ENCODE measurements at places on chromosomes 13 and 19.

DNA sequence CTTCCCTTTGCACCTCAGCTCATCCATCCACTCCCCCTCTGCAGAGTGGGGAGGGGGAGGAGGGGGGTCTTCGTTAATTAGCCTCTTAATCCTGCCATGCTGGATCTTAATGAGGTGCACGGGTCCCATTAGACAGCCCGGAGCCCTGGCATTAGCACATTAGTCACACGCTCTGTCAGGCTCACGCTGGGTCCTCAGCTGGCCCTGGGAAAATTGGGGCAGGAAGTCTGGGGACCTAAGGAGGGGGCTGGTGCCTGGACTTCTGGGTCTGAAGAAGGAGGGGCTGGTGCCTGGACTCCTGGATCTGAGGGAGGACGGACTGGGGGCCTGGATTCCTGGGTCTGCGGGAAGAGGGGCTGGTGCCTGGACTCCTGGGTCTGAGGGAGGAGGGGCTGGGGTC lies 444 bp upstream of the NCCRP1 start:
- no peak for DNase-seq

GRCh38 chr19:16252459-16253205 lies 54.9 kb downstream of the AP1M1 start:
- no peak for DNase-seq

DNA sequence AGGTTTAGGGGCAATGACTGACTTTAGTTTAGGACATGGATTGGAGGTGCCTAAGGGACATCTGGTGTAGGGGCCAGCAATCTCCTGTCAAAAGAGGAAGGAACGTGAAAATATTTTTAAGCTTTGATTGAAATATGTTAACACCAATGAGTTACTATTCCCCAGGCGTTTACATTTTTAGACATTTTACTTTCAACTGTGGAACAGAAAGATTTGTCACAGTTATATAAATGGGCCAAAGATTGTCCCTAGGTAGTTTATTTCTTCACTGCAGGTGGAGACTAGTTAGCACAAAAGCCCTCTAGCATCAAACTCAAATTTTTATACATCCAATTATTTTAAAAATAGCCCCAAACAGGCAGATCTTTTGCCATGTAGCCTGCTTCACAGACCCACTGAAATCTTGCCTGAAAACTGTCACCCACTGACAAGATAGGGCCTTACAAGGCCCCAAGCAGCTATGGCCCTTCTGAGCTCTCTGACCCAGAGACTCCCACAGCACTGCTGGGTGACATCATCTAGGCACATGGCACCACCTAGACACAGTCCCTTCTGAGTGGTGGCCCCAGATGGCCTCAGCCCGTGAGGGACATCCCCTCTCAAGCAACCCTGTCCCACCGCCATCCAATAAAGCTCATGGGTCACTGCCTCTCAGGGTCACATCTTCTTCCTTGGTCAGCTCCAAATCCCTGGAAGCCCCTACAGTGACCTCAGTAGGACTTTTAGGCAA lies 64.8 kb upstream of the DOCK9 start:
- no peak for DNase-seq

DNA sequence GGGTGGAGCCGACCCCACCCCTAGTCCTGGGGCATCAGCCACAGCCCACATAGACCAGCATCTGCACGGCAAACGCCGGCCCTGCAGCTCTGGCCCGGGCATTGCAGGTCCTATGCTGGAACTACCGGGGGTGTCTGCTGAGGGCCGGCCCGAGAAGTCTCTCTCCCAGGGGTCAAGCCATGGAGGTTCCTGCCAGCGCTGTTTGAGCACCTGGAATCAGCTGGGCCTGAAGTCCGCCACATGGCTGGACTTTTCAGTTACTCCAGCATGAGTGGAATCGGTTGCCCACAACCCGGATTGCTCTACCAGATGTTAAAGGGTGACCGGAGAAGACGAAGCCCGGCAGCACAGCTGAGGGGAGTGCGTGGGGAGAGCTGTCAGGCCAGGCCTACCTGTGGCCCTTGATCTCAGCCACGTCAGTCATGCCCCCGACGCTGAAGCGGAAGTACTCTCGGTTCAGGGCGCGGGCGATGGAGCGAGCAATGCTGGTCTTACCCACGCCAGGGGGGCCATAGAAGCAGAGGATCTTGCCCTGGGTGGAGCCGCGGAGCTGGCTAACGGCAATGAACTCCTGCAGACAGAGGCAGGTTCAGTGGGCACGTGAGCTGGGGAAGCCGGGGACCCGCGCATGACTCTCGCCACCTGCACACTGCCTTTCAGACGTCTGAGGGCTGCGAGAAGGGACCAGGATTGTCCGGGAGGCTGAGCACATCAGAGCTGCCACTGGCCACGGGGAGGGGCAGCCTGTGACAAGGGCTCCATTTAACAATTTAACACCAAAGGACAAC lies 8.7 kb downstream of the RPL36 start:
- DNase-seq = no peak

DNA sequence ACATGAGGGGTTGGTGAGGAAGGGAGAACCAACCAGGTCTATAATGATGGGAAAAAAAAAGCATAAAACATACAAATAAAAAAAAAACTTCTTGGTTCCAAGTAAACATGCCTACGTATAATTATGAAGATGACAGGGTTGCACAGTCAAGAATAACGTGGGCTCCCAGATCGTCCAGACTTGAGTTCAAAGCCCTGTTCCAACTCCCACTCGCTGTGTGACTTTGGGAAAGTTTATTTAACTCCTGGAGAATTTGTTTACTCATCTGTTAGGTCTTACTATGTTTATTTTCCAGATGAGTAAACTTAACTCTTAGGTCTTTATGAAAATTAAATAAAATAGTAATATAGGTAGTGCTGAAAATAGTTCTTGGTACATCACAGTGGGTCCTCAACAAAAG lies 13.8 kb downstream of the STARD13 start:
- DNase-seq = no peak

GRCh38 chr19:5448374-5448773 lies 6.8 kb upstream of the ZNRF4 start:
- no peak for DNase-seq

- DNase-seq = no peak
Observed at GRCh38 chr19:17829855-17830566, 8.7 kb upstream of the INSL3 start.

DNA sequence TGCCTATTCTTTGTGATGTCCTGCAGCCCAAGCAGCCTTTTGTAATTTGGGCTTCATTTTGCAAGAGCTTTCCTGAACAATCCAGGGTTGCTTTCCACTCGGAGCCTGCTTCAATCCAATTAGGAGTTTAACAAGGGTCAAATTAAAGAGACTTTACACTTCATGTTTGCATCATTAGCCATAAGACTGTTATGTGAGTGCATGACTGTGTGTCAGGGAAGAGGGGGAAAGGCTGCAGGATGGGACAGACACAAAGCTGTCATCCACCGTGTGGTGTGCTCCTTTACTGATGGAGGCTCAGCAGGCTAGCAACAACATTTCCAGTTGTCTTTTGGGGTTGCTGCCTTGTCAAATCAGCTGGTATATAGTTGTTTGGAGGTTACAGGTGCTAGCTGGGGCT lies 23.7 kb upstream of the MAB21L1 start:
- DNase-seq = no peak

- no peak for DNase-seq
Observed at GRCh38 chr19:3893509-3894179, 13.2 kb downstream of the ATCAY start.

DNA sequence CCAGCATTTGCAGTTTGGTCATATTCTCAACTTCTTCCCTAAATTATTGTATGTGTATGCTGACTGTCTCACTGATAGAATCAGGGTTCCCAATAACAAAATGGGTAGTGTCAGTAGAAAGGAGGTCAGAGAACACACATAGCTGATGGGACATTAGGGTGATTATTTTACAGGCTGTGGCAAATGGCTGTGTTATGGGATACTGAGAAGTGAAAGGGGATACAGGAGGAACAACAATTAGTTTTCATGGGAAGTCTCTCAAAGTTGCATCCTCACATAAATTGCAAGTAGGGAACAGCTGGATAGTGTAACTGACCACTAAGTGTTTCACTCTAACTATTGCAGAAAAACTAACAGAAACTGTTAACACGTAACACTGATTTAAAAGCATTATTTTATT lies 1199.3 kb downstream of the PCDH17 start:
- DNase-seq = no peak

GRCh38 chr13:27534108-27534980 lies 84.0 kb upstream of the MTIF3 start:
- DNase-seq = no peak

GRCh38 chr13:74667656-74668203 lies 533.5 kb upstream of the KLF12 start:
- no peak for DNase-seq

DNA sequence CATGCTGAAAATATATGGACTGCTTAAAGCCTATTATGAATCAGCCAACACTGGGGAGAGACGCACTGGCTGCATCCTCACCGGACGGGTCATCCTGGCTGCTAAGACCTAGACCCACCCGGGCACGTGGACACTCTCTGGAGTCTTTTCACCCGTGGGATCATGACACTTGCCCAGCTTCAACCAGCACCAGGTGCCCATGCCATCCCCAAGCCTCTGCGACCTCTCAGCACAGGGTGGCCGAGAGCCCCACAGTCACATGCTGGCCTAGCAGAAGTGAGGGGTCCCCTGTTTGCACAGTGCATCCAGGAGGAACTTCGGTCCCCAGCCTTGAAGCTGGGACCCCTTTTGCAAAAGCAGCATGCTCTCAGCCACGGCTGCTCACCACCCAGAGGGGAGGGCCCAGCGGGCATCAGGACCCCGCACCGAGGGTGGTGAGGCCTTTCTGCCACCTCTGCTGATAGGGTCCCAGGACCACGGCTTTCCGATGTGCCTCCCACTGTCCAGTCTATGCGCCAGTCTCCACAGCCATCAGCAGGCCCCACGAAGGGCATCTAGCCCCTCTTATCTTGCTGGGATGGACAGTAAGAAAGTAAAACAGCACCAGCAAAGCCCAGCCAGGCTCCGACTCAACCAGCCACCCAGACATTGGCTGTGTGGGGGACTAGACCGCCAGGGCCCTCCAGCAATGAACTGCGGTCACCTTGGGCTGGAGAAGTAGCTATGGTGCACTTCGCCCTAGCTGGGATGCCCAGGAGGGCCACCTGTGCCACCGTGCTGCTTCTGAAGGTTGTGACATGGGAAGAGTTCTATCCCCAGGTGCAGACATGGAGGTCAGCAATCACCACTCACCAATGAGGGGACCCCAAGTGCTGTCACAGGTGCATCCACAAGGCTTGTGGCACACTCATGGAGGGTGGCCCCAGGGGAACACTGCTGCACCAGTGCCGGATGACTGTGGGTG lies 73.1 kb downstream of the CEBPG start:
- DNase-seq = no peak

GRCh38 chr13:99289271-99289670 lies 17.9 kb downstream of the GPR183 start:
- no peak for DNase-seq

- DNase-seq = no peak
Observed at GRCh38 chr19:28960986-28961705, 251.8 kb downstream of the UQCRFS1 start.

DNA sequence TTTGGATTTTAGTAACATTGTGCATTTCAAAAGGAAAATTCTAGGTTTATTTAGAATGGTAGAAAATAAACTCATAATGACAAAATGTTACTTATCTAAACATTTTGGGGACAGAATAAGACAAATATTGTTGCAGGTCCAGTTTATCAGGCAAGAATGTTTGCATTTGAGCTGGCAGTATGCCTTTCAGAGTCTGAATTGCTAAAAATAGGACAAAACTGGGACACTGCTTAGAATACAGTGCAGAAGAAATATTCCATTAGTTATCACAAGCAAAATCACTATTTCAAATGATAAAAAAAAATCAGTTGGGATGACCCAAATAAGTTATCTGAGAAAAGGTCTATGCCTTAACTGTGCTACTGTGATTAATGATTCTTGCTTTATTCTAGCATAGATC lies 870.3 kb upstream of the MIR17HG start:
- no peak for DNase-seq

DNA sequence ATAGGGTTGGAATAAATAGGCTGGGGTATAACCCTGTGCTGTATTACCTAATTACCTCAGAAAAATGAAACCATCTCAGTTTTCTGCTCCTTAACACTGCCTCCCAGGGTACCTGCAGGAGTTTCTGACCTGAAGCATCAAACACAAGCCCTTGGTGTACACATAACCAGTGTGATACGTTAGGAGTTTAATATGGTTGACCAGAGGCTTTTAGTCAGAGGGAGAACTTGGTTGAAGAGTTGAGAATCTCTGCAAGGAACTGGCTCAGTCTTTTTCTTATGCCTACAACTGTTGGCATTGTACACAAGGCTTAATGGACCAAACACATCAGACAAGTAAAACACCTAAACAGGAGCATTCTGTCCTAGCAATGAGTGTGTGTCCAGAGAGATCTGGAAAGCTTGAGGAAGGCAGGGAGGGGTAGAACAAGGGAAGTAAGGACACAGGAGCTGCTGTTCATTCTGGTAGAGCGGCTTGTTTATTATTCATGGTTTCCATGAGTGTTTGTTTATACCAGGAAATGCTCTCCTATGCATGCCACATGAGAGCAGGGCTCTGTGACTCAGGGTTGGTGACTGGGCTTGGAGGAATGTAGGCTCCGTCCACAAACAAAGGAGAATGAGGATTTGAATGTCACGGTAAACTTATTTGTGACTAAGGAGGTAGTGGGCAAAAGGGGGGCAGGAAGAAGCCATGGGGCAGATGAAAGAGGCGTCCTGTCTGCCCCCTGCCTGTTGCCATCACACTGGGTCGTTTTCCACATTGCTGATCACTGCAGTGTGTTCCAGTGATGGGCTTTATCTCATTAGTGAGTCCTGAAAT lies 11.9 kb upstream of the SPATA13 start:
- DNase-seq = no peak

GRCh38 chr13:87736849-87737385 lies 65.7 kb downstream of the SLITRK5 start:
- no peak for DNase-seq

GRCh38 chr13:78323848-78324247 lies 279.5 kb downstream of the POU4F1 start:
- no peak for DNase-seq

GRCh38 chr13:56861476-56861875 lies 279.2 kb upstream of the PRR20A start:
- no peak for DNase-seq

- no peak for DNase-seq
Observed at GRCh38 chr13:58266271-58266670, 634.7 kb downstream of the PCDH17 start.

DNA sequence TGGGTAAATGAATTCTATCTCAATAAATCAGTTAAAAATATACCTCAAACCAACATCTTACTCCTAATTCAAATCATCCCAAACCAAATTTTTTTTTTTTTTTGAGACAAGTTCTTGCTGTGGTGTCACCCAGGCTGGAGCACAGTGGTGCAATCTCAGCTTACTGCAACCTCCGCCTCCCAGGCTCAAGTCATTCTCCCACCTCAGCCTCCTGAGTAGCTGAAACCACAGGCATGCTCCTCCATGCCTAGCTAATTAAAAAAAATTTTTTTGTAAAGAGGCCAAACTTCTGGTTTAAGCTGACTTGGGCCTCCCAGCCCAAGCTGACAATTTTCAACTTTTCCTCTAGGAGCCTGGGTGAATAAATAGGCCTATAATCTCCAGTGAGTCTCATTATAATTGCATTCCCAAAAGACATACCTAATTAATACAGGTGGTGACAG lies 22.1 kb upstream of the OLFM2 start:
- DNase-seq = no peak

- DNase-seq = no peak
Observed at GRCh38 chr19:33685541-33685940, 63.8 kb downstream of the CHST8 start.

- no peak for DNase-seq
Observed at GRCh38 chr13:39559847-39560246, 43.1 kb downstream of the LHFPL6 start.

GRCh38 chr13:41833831-41834230 lies 127.1 kb downstream of the VWA8 start:
- no peak for DNase-seq
